Osteocyte (in vitro differentiated cells): ENCODE measurements at places on chromosomes 2 and 18. TPM values are rescaled to one million over a fixed set of nuclear protein-coding genes. Genes with fewer than 3 reads are reported as not detected.

TEX44 gene
- not detected in 2 replicates for total RNA-seq

DNA sequence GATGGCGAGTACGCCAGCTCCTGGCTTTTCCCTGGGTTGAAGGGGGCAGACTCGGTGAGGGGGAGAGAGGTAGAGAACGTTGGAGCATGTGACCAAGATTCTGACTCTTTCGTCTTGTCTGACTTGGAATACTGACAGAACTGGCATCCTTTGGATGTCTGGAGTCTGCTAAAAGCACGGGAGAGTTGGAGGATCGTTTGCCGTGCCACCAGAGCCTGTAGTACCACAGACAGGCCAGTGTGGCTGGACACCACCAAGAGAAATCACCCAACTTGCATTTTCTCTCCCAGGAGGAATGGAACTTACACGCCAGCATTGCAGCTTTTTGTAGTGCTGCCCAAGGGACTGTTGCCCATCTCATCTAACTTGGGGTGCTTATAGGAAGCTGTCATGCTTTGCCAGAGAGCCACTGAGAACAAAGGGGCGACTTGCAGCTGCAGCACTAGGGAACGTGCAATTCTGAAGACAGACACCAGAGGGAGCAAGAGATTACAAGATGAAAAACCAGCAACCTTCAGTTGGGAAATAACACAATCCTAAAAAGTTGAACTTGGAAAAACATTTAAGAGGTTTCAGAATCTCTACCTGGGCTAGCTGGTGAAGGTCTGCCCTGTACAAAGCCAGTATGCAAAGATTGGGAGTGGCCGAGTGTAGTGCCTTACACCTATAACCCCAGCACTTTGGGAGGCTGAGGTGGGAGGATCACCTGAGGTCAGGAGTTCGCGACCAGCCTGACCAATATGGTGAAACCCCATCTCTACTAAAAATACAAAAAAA lies 24.1 kb downstream of the PSMG2 start:
- DNase-seq: peak; percentile 88

CD28 gene
- total RNA-seq: not detected in 2 replicates

DNA sequence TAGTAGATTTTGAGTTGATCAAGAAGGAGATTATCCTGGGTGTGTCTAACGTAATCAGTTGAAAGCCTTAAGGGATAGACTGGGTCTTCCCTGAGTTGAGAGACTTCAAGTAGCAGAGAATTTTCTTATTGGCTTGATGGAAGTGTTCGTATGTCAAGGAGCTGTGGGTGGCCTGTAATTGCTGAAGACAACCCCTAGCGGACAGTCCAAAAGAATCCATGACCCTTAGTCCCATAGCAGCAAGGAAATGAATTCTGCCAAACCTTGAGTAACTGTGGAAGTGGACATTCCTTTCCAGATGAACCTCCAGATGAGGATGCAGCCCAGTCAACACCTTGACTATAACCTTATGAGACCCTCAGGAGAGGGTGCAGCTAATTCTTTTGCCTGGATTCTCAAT lies 786.3 kb downstream of the SOCS6 start:
- no peak for DNase-seq

DNA sequence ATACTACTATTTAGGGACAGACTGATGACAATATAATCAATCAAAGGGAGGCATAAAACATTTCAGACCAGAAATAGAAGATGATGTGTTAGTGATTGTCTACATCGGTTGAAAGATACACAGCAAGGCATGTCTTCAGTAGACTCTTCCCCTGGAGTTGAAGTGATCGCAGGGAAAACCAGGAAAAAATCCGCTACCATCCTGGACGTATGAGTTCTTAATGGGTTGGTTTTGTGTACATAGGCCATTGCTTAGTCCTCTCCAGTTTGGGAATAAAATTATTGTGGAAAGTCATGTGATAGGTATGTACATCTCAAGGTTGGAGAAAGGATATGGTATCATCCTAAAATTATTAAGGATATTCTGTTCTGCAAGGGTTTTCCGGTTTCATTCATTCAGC lies 4.3 kb downstream of the APCDD1 start:
- DNase-seq: no peak

DNA sequence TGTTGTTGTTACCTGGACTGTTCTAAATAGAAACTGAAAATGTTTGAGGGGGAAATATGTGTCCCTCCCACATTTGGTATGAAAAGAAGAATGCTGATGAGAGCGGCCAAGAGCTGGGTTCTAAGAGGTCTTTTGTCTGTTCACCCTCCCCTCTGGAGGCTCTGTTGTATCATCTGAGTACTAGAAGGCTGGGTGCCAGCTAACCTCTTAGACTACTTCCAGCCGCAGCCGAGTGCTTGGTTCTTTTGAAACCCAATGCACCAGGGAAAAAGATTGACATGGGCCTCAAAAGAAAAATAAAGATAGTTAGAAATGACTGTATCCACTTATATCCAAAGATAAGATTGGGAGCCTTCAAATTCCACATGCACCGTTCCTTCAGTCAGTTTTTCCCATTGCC lies 255.9 kb downstream of the TXNL1 start:
- DNase-seq: no peak

- no peak for DNase-seq
These were observed 155.7 kb upstream of the SH3BP4 start for GRCh38 chr2:234796045-234796591.
